Dorsolateral prefrontal cortex (tissue), 122 donors: ENCODE measurements at places on chromosomes 6 and 20.

GRCh38 chr6:40802481-40802880 lies 215.3 kb upstream of the LRFN2 start:
- DNase-seq, result no peak

- no peak for DNase-seq
Observed at GRCh38 chr6:166683477-166683876, 56.4 kb upstream of the RPS6KA2 start.

GRCh38 chr6:4607793-4608192 lies 168.4 kb upstream of the CDYL start:
- DNase-seq, result no peak

- no peak for DNase-seq
Observed at GRCh38 chr20:40754339-40754943, 65.4 kb upstream of the MAFB start.

DNA sequence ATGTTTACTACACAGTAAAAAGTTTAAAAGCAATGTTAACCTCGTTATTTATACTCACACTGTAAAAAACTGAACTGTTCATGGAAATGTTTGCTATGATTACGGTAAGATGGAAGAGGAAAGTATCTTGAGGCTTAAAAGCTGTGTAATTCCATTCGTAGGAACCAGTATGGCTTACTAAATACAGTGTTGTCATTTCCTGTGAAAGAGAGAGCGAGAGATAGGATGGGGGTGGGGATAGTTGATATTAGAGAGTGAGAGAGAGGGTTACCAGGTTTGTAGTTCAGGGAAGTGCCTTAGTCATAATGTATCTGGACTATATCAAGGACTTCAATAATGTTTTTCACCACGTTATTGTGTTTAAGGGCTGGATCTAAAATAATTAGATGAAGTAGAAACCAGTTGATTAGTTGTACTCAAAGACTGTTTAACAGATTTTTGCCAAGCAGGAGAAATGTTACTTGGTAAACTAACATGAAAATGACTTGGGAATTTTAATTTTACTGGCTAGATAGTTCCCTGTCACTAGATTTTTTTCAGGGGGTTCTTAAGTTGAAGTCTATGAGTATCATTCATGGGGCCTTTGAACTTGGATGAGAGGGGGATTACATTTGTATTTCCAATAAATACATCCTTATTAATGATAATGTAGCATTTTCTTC lies 30.4 kb downstream of the AFDN start:
- no peak for DNase-seq

DNA sequence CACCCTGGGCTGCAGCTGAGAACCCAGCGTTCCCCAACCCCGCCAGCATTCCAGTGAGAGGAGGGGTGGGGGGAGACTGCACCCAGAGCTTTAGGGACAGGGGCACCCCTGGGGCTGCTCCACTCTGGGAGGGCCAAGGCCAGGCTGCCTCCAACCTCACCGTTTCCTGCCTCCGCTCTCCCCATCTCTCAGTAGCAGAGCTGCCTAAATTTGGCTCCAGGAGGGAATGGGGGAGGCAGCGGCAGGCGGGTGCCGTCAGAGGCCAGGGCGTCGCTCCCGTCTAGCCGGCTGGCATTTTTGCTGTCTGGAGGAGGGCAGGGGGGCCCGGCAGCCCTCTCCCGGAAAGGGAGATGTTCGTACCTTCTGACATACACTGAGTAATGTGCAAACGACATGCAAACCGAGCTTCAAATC lies 46.6 kb downstream of the NOL4L start:
- DNase-seq, result no peak

DNA sequence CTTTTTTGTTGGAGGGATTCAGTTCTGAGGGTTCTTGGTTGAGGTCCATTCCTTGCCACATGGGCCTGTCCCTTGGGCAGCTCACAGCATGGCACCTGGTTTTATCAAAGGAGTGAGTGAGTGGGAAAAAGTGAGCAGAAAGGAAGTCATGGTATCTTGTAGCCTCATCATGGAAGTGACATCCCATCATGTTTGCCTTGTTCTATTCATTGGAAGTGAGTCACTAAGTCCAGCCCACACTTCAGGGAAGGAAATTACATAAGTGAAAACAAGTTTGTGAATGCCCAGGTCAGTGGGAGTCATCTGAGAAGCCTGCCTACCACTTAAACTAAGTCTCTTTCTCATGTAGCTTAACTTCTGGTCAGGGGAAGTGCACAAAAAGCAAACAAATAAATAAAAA lies 32.8 kb upstream of the ZNFX1 start:
- no peak for DNase-seq
